ENCODE measurements at places on chromosomes 13 and 19.

DNA sequence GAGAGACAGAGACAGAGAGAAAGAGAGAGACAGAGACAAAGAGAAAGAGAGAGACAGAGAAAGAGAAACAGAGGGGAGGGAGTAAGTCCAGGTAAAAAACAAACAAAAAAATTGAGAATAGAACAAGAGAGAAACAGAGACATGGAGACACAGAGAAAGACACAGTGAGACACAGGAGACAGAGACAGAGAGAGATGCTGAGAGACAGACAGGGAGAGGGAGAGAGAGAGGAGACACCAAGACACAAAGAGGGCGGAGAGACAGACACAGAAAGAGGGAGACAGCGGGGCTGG, 5.8 kb upstream of the PROZ start:
- no peak for DNase-seq

DNA sequence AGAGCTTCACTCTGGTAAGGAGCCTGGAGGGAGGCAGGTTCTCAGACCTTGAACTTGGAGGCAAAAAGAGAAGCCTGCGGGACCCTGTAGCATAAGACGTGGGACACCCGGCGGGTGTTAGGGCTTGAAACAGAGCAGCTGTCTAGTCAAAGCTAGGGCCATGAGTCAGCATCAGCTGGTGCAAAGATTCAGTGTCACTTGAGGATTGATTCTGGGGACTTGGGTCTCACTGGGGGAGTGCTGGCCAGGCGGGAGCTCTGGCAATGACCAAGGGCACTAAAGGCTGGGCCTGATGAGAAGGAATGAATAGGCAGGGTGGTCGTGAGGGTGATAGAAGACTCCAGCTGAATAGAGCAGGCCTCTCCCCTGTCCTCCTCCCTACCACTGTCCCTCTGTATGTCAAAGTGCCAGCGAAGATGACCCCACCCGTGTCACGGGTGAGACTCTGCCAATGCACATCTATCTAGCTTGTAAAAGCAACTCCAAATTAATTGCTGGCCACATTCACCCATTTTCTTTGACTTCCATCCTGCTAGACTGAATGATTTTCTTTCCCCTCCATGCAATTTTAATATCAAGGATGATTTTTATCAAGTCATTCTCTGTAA, 97.1 kb downstream of the MBNL2 start:
- no peak for DNase-seq

- no peak for DNase-seq
These were observed 486 bp upstream of the ZNF805 start for GRCh38 chr19:57239982-57240310.

- DNase-seq = no peak
These were observed 3.5 kb downstream of the IER2 start for GRCh38 chr19:13153569-13154240.

DNA sequence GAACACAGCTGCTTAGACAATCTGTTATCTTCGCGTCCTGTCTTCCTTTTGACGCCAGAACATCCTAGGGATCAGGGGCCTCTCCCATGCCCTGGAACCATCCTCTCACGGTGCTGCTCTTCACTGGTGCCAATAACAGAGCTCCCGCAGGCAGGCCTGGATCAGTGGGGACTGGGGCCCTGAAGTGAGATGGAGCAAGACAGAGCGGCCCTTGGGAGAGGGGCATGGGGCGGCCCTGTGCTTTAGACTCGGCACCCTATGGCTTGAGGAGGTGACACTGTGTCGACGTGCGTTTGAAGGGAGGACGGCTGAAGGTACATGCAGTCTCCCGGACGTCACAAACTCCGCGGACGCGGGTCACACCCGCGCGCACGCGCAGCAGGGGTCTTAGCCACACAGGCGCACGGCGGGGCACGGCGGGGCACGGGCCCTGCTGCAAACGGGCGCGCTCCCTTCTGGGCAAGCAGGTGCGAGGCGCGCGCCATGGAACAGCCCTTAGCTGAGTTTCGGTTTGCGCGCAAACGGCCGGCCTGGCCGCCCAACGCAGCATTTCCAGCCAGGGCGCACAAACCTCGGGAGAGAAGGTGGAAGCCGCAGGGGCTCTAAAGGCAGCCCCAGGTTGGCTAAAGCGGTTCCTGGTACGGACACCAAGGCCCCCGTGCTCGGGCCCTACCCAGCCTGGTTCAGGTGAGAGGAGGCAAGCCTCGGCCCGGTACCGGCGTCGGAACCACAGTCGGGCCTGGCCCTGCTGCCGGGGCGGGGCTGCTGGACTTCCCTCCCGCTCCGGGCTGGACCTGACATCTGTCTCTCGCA, 16.5 kb upstream of the RNF17 start:
- DNase-seq = peak; percentile 59

- DNase-seq = no peak
These were observed 2.6 kb downstream of the ACSBG2 start for GRCh38 chr19:6138066-6138465.

DNA sequence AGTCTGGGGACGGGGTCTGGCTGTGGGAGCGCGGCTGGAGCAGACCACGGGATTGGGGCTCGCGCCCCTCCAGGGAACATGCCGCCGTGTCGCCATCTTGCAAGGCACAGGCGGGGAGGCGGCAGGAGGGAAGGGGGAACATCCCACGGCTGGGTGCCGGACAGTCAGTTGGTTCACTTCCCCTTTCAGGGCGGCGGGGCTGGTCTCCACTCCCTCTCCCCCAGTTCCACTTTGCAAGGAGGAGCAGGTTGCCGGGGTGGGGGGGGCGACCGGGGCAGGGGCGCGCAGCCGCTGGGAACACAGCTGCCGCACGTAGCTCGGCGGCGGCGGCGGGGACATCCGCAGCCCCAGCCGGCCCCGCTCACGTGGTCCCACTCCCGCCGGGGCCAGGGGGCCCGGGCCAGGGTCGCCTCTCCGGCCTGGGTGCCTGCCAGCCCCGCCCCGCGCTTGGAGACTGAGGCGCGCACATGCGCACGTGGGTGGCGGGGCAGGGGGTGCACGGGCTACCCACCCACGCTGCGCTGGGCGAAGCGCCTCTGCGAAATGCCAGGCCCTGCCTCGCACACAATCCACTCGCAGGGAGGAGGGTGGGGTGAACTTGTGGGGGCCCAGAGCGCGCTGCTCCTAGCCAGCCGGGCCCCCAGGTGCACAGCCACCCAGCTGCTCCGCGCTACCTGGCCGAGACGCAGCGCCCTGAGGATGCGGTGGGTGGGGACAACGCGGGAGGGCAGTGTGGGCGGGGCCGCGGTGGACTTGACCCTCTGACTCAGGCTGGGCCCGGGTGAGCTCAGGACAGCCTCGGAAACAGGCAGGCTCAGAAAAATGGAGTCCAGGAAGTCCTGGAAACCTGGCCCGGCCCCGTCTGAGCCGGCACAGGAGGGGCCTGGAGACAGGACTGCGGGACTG, 6.4 kb downstream of the KLF16 start:
- DNase-seq = peak; percentile 72

DNA sequence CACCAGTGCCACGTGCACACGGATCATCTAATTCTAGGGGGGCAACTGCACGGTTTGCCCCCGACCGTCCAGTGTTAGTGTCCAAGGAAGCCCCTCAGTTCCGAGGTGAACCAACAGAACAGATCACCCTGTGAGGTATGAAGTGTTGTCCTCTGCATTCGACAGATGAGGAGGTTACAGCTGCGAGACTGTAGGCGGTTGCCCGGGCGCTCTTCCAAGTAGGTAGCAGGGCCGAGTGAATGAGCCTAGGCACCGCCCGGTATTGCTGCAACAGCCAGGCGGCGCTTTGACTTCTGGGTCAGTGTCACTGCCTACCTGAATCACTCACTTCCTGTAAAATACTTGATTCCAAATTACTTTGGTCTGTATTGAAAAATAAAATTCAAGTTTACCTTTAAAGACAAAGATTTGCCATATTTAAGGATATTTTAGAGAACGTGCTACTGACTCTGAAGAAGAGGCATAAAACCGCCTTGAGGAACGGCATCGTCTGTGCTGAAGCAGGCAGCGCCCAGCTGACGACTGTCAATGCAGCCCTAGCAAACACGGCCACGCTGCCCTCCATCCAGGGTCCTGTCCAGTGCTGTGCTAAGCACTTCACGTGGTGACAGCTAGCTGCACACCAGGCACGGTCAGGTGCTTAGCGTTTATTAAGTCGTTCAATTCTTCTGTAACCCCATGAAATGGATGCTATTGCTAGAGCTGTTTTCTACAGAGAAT, 19.3 kb upstream of the RASA3 start:
- no peak for DNase-seq

GRCh38 chr13:40779049-40779448, 8.1 kb upstream of the MRPS31 start:
- no peak for DNase-seq

DNA sequence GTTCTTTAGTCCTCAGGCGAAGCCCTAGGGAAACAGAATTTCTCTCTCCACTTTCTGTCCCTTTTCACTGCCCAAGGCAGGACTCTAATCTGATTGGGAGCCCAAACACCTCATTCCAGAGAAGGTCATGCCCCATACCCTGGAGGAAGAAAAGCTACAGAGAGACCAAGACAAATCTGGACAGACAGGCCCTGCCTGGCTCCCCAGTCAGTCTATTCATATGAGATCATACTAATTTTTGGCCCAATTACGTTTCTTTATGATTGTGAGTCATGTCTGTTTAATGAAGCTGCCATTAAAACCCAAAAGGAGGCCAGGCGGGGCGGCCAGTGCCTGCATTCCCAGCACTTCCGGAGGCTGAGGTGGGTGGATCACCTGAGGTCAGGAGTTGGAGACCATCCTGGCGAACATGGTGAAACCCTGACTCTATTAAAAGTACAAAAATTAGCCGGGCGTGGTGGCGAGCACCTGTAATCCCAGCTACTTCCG, 3.3 kb upstream of the AP3D1 start:
- no peak for DNase-seq

- no peak for DNase-seq
These were observed 11.6 kb downstream of the SUGT1 start for GRCh38 chr13:52664272-52664671.

- no peak for DNase-seq
These were observed 2.3 kb downstream of the NCCRP1 start for GRCh38 chr19:39199025-39199424.

GRCh38 chr19:15280048-15280725, 47.9 kb upstream of the EPHX3 start:
- DNase-seq = no peak

GRCh38 chr13:103161476-103161875, 95.3 kb upstream of the SLC10A2 start:
- DNase-seq = no peak

DNA sequence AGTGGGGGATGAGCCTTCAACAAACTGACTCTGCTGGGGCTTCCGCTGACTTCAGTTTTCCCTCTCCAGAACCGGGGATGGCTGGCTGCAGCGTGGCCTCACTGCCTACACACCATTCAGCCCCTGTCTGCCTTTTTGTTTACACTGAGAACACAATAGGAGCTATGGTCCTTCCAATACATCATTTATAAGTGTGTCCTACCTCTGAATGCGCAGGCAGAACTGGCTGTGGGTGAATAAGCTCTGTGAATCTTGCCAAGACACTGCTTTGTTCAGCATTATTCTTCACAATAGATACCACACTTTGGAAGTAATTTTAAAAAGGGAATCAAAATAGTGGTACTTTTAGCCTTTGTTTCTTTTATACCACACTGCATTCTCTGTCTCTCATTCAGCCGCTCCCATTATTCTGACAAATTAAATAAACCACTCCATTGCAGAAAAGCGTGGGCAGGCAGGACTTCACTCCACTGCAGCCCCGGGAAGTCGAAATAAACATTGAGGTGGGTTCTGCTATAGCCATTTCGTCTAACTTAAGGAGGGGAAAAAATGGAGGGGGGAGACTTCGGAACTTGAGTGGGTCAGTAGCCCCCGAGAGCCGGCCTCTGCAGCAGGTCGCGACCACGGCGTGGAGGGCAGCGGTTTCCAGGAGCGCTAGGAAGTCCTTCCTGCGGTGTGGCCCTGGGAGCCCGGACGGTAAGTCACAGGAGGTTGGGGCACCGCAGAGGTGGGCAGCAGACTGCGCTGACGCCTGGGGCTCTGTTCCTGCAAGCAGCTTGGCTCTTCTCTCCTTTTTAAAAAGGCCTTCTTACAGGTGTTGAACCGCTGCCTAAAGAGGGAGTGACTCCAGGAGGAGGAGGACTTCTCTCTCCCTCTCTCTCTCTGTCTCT, 94.8 kb upstream of the SOX1 start:
- DNase-seq = no peak

DNA sequence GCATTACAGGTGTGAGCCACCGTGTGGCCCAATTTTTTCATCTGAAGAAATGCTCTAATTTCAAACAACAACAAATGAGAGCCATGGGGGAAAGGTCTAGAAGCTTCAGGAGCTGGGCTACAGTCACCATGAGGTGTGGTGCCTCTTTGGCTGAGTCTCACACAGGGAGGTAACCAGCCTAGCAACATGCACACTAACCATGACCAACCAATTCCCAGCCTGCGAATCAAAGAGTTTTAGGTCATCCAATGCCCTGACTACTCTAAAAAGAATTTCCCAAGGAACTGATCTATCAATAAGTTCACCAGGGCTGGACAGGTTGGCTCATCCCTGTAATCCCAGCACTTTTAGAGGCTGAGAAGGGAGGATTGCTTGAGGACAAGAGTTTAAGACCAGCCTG, 29.9 kb downstream of the PBX4 start:
- no peak for DNase-seq

DNA sequence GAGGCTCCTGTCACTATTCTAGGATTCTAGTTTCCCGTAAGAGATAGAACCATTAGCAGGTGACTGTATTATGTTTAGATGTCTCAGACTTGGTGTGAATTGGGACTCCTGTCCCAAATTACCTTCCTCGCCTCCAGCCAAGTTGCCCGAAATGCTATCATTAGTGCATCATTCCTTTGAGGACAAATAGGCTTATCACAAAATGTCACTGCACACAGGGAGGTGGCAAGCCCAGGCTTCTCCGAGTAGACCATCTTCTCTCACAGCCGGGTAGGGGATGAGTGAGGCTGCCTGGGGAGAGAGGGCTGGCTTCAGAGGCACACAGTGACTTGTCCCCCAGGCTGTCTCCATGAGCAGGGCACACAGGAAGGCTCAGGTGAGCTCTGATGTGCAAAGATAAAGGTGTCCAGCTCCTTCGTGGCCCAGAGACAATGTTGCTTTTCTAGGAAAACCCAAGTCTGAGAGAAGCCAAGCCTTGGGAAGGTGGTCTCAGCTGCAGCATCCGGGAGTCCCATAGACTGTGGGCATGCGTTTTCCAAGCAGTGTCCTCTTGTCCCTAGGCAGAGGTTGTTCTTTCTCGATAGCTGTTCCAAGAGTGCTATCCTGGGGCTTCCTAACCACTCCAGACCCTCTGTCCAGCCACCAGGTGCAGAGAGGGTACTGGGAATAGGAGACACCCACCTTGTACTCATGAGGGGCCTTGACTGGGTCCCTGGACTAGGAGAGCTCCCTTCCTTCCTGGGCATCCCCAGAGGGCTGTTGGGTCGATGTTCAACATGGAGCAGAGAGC, 163.1 kb upstream of the TSHZ3 start:
- DNase-seq = no peak

DNA sequence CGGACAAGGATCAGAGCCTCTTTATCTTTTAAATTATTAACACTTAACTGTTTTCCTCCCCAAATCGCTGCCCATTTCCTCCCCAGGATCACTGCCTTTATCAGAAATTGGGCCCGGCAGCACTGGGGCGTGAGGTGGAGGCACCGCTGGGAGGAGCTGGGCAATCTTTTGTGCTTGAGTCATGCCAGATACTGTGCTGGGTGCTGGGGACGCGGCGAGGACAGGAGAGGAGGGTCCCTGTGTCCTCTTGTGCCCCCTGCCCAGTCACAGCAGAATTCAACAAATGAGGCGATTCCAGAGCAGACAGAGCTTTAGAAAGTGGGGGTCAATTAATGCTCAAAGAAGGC, 347.8 kb downstream of the ZNF536 start:
- DNase-seq = no peak

GRCh38 chr19:10554760-10555609, 10.8 kb downstream of the KRI1 start:
- no peak for DNase-seq
